ENCODE measurements at places on chromosomes 2 and 18.

DNA sequence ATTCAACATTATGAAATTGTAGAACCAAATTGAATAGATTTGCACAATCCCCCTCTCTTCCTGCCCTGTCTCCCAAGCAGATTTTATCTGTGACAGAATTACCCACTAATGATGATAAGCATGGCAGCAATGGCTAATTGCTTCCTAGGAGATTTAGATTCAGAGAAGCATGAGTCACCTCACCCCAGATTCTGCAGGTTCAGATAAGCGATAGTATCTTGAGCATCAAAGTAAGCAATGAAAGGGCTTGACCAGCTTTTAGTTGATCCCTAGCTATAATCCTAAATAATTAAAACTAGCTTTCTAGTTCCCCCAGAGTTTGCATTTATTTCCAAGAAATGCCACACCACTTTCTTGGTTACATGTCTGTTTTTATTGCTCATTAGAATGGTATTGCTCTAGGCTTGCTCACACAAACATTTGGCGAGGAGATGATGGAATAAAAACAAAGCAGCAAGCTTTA lies 204.3 kb downstream of the GULP1 start:
- no peak for DNase-seq

- DNase-seq, result no peak
Observed at GRCh38 chr2:128311755-128312341, 6.8 kb downstream of the HS6ST1 start.

- no peak for DNase-seq
Observed at GRCh38 chr2:41934329-41934958, 113.4 kb upstream of the PKDCC start.

GRCh38 chr2:630451-631320 lies 46.5 kb downstream of the TMEM18 start:
- no peak for DNase-seq

- peak; percentile 32 for DNase-seq
Observed at GRCh38 chr2:206274434-206275311, at the start of gene ZDBF2. Gene ZDBF2, plus strand, starts transcription at chr2:206274663. Its CDS starts 7,187 bp downstream, at chr2:206281850.

DNA sequence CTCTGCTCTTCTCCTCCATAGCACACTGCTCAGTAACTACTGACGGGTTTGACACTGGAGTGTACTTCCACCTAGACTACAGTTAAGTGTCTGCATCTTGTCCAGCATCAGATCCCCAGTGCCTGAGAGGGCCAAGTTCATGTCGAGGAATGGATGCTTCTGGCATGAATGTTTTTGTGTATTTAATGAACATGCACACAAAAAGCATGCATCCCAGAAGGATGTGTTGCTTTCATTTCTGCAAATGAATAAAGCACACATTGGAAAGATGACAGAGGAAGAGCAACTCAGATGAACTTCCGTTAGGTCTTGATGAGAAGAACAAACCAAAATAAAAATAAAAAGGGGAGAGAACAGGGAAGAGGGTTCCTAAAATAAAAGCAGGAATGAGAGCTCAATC lies 27.9 kb downstream of the C2orf49 start:
- no peak for DNase-seq

DNA sequence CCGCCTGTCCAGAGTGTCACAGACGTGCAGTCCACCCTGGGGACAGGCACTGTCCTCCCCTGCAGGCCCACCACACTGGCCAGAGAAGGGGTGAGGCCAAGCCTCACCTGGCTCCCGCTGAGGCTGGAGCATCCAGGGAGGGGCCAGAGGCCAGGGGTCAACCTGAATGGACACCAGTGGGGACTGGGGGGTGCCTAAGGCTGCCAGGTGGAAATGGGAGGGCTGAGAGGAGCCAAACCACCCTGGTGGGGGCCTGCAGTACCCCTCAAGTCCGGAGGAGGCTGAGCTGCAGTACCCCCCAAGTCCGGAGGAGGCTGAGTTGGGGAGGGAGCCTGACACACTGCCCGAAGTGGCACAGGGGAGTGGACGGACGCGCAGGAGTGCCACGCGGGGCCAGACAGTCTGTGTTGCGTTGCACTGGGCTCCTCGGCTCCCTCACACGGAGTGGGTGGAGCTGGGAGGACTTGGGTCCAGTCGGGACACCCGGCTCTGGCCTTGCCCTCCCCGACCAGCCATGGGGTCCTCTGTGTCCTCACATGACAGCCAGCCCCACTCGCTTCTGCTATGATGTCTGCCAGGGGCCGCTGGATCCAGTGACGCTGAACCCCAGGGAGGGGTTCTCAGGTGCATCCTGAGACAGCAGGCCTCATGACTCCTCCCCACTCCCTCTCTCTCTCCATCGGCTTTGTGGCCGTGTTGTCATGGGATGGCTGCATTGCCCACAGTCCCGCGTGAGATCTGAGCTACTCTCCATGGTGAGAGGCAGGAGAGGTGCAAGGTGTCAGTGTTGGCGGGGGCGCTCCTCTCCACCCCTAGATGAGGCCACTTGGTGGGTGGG lies 22.3 kb upstream of the GPC1 start:
- DNase-seq, result no peak

GRCh38 chr2:120703330-120703994 lies 32.2 kb upstream of the GLI2 start:
- no peak for DNase-seq

- DNase-seq, result no peak
Observed at GRCh38 chr2:179682756-179683155, 178.7 kb downstream of the ZNF385B start.

GRCh38 chr2:149465873-149466272 lies 121.7 kb downstream of the MMADHC start:
- DNase-seq, result no peak

GRCh38 chr2:68828887-68829708 lies 42.1 kb downstream of the BMP10 start:
- DNase-seq, result peak; percentile 35

DNA sequence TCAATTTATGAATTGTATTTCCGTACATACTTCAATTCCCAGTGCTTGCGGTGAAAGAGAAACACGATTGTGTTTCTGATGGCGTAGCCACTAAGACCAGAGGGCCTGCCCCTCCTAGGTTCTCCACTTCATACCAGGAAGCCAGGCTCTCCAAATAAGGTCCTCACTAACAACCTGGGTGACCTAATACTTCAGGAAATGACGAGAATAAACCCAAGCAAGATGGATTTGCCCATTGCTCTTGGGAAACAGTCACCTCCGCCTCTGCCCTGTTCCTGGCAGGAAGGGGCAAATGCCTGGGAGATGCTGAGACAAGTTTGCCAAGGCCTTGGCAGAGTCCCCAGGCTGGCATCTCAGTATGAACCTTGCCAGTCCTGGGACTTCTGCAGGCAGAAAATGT lies 41.8 kb downstream of the TTC32 start:
- no peak for DNase-seq

DNA sequence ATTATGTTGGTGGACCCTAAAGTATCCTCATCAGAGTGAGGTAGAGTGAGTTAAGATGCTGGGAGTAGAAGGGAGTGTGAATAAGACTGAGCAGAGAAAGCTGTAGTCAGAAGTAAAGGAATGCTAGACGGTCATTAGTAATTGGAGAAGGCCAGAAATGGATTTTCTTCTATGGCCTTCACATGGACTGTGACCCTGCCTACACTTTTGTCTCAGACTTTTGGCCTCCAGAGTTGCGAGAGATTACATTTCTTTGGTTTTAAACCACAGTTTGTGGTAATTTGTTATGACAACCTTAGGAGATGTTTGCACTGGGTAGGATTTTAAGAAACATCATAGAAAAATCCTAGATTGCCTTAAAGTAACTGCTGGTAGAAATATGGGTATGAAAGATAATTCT lies 1267.7 kb upstream of the TMEFF2 start:
- DNase-seq, result no peak

DNA sequence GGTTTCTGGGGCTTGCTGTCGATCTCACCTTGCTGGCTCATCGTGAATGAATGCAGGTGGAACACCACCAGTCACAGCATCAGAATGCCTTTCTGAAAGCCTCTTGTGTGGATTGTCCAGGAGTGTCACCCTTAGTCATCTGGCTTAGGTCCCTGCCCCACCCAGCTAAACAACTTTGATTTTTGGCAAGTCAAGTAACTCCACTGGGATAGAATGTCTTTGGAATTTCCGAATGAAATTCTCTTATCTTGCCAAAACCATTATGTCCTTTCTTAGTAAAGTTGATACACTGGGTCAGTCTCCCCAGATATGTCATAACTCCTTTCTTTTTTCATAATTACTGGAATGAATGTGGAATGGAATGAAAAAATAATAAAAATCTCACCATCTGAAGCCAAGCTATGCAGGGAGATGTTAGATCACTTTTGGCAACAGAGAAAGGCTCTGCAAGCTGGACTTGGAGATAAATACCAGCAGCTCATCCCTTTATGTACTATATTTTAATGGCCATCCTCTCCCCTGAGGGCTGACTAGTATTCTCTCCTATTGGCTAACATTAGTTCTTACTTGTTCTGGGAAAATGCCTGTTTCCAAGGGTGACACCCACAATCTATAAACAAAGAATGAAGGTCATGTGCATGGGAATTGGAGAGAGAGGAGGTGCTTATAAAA lies 35.4 kb downstream of the INSIG2 start:
- DNase-seq, result no peak

DNA sequence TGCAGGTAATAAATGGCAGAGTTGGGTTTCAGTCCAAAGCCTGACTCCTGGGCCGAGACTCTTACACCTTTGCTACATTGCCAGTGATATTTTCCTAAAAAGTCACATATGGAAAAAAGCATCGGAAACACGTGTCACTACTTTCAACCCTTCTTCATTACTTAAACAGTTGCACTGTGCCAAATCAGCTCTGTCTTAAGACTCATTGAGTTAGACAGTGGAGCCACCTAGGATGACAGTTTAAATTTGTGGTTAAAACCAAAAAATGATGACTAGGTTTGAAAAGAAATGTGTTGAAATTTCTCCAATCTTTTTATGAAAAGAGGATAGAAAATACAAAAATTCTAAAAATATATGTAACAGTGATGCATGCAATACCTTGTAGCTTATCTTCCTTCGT lies 97.5 kb downstream of the TMEM247 start:
- DNase-seq, result no peak

- no peak for DNase-seq
Observed at GRCh38 chr2:201263779-201264178, 3.4 kb downstream of the CASP8 start.

DNA sequence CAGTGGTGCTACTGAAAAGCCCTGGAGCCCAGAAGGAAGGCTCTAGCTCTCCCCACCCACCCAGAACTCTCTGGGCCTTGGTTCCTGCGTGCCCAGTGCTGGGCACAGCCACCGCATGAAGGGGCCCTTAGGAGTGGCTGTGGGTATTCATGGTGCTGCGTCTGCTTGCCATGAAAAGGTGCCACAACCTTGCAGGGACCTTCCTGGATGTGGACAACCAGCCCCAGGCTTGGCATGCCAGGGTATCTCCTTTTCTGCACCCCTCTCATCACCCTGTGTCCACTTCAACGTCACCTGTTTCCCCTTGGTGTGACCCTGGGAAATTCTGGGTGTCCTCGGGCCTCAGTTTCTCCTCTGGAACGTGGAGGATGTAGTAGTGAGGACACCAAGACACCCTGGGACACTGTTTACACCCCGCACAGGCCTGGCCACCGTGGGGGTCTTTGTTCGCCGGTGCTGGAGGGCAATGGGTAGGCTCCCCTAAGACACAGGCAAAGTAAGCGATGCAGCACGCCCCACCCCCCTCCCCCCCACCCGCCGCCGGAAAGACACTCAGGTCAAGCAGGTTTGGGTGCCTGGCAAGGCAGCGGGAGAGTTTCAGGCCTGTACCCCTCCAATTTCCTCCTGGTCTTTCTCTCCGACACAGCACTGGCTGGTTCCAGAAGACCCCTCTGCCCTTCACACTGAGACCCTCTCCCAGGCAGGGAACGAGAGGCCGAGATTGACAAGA lies 34.8 kb upstream of the TAF1B start:
- no peak for DNase-seq

DNA sequence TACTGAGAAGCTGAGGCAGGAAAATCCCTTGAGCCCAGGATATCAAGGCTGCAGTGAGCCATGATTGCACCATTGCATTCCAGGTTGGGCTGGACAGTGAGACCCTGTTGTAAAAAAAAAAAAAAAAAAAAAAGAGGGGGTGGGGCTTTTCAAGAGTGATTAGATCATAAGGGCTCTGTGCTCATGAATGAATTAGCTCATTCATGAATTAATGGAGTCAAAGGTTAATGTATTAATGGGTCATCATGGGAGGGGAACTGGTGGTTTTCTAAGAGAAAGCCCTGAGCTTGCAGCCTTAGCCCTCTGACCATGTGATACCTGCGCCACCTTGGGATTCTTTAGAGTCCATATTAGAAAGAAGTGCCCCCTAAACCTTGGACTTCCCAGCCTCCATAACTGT lies 4.5 kb downstream of the SLC19A3 start:
- DNase-seq, result no peak

DNA sequence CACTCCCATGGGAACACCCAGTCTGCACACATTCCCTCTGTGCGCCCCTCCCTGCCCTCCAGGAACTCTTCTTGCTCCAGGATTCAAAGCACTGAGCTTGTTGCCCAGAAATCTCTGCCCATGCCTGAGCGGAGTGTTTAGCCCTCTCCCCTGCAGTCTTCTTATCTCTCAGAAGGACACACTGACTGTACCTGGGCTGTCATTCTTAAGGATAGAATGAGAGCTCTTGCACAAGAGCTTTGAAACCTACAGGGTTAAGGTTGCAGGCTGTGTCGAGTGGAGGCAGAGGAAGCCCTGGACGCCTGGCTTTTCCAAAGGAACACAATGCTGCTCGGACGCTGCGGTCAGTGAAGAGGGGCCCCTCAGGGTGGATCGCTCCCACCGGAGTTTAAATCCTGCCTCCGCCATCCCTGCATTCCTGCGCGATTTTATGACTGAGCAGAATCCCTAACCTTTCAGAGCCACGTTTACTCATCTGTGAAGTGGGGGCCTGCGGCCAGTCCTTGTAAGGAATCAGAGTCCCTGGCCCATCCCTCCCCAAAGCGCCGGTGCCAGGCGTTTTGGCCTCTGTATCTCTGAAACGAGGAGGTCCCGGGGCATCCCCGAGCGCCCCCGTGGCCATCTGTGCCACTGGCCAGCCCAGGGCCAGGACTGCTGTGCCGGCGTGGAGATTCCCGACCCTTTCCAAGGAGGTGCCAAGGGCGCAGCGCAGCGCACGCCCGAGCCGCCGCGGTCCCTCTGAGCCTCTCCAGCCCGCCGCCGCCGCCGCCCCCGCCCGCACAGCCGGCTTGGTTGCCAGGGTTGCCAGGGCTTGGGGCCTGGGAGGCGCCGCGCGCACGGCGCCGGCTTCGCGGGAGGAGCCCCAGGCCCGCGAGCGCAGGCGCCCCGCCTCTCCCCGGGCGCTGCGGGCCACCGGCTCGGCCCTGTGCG lies 58.9 kb downstream of the FAM168B start:
- DNase-seq, result no peak

All from stimulated activated CD4-positive, alpha-beta T cell treated with anti-CD3 and anti-CD28 coated beads, Interleukin-12 subunit alpha, Interleukin-12 subunit beta, amount 100 ng/mL, for 48 hours (primary cell).